ENCODE measurements at places on chromosomes 1 and 21.

- DNase-seq, result no peak
Observed at GRCh38 chr1:70220015-70220414, 1.2 kb upstream of the SRSF11 start.

DNA sequence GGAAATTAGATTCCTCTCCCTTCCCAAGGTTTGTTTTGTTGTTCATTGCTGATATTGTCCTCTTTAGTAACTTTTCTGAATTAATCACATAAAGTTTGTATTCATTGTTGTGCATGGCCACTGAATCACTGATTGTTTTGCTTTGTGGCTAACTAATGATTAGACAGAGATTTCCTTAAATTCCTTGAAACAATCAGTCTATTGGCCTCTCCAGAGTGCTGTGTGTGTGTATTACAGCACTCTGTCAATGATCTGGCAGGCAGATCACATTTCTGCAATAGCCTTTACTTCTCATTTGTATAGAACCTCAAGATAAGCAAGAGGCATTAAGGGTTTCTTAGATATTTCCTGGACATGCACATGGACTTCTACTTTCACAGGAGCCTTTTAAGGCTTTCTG lies 78.6 kb downstream of the DUSP10 start:
- no peak for DNase-seq

- DNase-seq, result no peak
Observed at GRCh38 chr1:110056285-110056683, 14.2 kb downstream of the ALX3 start.

DNA sequence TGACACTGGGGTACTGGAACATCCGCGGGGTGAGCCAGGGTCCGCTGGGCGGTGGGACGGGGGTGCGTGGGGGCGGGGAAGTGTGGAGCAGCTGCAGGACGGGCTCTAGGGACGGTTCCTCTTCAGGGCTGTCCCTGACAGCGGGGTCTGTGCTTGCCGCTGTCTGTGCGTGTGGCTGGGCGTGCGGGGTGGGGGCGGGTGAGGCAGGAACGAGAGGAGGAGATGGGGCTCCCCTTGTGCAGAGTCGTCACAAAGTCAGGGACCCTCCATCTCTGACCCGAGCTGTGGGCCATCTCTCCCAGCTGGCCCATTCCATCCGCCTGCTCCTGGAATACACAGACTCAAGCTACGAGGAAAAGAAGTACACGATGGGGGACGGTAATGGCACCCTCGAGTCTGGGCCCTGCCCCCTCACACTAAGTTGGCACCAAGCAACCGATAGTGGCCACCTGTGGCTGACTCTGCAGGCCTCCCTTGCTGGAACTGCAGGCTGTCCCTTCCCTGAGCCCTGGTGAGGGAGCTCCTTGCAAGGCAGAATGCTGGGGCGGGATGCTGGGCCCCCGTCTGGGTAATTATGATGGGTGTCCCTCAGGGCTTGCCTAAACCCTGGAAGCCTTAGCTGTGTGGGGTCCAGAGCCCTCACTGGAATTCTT lies 392 bp downstream of the GSTM2 start:
- DNase-seq, result no peak

GRCh38 chr1:55217226-55217986 lies 2.2 kb upstream of the USP24 start:
- peak; percentile 16 for DNase-seq

- peak; percentile 17 for DNase-seq
Observed at GRCh38 chr1:5847013-5847659, 145.1 kb downstream of the NPHP4 start.

DNA sequence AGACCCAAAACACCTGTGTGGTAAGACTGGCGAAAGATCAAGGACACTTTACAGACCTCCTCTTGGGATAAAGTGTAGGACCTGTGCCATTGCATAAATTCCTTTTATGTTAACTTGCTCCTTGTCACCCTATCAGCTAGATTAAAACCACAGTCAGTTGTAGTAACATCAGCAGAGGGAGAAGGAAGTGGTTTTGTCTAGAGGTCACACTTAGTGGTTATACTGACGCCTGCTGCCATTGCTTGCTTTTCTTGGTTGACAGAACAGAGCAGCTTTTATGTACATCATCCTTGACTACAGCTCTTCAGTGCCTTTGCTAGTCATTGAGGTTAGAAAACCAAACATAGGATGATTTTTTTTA lies 101.4 kb downstream of the PBX1 start:
- no peak for DNase-seq

- DNase-seq, result no peak
Observed at GRCh38 chr21:33099131-33099530, 29.2 kb downstream of the OLIG1 start.

- no peak for DNase-seq
Observed at GRCh38 chr1:43319766-43320165, 17.9 kb upstream of the MPL start.

DNA sequence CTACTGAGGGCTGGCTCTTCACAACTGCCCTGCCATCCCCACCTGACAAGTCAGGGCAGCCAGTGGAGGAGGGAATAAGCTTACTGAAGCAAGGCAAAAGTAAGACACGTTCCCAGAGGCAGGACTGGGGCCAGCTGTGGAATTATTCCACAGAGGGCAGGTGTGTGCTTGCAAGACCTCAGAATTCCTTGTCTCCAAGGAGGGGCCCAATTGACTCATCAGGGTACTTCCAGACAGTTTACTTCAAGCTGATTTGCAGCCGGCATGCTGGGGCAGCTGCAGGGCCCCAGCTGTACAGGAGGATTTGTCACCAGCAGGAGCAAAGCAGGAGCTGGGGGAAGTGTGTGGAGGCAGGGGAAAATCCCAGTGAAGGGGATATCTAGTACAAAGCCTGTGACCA lies 167.5 kb upstream of the CAMK1G start:
- DNase-seq, result peak; percentile 52

- DNase-seq, result peak; percentile 59
Observed at GRCh38 chr1:182601416-182601786, 2.8 kb downstream of the RGS16 start.

DNA sequence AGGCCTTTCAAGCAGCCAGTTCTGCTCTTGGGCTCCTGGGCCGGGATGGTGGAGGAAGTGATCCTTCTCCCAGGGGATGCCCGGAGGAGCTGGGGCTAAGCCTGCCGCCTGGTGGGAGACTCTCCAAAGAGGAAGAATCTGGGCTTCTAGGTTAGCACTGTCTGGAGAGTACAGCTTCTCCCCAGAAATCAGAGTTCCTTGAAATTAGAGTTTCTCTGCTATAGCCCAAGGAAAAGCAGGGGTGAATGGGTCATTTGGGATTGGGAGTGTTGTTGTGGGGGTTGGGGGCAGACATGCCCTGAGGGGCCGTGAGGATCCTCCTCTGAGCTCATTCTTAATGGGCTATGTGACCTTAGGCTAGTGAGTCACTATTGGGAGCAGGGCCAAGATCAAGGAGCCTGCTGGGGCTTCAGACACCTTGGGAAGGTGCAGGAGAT lies 6.5 kb downstream of the LGR6 start:
- DNase-seq, result peak; percentile 29

DNA sequence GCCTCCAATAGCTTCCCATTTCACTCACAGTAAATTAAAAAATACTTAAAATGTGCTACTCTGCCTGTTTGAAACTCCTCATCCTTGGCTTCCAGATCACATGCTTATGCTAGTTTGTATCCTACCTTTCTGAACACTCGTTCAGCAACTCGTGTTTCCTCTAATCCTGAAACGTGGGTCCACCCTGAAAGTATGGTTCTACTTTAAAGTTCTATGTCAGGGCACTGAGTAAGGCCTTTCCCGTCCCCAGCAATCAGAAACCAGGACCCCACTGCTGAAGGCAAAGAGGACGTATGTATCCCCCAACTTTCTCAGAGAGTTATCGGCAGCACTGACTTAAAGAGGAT lies 419 bp upstream of the TSEN15 start:
- no peak for DNase-seq

GRCh38 chr21:45269861-45270260 lies 17.8 kb downstream of the POFUT2 start:
- DNase-seq, result no peak

DNA sequence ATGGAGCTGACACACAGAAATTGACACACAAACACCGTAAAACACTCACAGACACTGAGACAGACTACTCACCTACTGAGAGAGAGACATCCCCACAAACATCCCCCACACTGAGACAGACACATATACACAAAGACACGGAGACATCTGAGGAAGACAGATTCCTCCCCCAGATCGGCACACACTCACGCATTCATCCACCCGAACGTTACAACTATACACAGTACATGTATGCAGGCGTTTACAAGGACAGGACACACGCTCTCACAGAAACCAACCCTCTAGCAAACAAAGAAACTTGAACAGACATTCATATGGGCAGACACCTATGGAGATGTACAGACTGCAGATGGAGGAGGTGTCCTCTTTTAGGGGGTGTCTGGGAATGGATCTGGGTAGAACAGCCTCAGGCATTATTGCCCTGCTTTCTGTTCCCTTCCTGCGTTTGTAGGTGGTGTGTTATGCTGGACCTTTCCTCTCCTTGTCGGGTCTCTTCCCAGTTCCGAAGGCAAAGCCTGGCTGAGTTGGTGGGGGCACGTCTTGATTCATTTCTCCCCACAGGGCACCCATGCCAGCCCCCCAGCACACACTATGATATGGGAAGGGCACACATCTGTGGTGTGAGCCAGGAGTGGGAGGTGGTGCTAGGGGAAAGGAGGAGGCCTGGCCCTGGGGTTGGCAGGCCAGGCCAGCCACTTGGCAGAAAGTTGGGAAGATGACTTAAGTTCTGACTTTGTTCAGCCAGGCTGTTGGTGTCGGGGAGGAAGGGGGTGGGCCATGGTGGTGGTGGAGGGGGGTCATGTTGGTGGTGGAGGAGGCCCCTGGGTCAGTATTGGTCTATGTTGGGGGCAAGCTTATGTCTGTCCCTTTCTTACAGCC lies 1.5 kb downstream of the KIRREL1 start:
- DNase-seq, result no peak

DNA sequence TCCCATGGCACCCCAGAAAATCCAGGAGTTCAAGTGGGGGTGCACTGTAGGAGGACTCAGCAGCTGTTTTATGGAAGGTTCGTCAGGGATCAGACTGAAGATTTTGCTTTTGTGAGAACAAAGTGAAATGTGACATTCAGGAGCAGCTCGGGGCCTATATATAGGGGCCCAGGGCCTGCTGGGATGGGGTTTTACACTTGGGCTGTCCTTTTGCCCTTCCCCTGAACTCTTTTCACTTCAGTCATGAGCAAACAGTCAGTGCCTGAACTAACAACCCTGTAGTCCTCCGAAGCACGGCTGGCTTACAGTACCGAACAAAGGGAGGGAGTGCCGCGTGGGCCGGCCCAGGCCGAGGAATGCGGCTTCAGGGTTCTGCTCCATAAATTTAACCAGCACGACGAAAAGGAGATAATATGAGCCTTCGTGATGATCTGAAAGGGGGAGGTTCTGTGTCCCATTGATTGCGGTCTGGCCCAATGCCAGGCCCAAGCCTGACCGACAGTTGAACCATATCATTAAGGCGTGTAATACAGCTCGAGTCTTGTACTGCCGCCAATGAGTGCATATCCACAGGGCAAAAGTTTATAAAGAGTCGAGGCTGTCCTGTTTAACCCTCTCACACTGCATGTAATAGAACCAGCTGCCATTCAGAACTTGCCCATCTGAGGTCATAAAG lies 139.9 kb downstream of the DHRS3 start:
- DNase-seq, result peak; percentile 99

- no peak for DNase-seq
Observed at GRCh38 chr1:152645146-152645545, 18.0 kb upstream of the LCE2D start.

DNA sequence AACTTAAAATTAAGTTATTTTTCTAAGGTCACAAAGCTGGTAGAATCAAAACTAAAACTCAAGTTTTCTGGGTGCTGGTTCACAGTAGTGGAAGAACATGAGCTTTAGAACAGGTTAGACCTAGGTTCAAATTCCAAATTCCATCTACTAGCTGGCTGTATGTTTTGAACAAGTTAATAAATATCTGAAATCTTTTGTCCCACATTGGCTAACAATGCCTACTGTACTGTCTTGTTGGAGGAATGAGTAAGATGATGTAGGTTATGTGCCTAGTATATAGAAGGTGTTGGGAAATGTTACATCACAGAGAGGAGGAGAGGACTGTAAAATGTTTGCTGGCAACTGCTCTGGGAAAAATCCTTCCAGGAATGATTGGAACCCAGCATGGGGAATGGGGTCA lies 14.0 kb upstream of the CD247 start:
- peak; percentile 86 for DNase-seq

DNA sequence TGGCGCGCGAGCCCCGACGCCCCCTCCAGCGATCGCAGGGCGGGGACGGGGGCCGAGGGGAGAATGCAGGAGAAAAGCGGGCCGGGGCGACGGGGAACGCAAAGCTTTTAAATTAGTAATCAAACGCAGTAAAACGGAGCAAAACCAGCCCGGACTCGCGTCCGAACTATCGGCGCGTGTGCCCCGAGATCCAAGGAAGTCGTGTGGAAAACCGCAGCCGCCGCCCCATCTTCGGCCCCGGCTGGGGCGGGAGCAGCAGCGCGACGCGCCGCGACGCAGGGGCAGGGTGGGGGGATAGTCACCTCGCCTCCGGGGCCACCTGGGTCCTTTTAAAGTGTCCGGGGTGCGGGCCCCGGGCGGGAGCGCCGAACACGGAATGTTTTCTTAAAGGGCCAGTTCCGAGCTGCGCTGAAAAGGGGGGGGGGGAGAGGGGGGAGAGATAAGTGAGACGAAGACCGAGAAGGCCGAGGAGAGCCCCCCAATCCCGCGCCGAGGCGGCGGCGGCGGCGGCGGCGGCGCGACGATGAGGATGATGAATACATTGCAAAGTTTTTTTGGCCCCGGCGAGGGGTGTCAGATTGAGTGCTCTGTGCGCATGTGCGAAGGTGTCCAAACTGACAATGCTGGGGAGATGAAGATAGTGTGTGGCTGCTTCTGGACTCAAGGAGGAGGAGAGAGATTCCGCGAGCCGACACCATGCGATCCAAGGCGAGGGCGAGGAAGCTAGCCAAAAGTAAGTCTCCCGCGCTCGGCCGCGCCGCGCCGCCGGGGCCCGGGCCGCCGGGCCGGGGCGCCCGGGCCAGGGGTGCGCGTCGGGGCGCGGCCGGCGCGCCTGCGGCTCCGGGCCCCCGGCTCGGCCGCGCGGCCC lies at the start of gene PRDM16:
TSS of gene PRDM16 (plus strand) at position 640 of the 868 bp plus-strand sequence. CDS start at position 697, 57 bp downstream.
- DNase-seq, result no peak

DNA sequence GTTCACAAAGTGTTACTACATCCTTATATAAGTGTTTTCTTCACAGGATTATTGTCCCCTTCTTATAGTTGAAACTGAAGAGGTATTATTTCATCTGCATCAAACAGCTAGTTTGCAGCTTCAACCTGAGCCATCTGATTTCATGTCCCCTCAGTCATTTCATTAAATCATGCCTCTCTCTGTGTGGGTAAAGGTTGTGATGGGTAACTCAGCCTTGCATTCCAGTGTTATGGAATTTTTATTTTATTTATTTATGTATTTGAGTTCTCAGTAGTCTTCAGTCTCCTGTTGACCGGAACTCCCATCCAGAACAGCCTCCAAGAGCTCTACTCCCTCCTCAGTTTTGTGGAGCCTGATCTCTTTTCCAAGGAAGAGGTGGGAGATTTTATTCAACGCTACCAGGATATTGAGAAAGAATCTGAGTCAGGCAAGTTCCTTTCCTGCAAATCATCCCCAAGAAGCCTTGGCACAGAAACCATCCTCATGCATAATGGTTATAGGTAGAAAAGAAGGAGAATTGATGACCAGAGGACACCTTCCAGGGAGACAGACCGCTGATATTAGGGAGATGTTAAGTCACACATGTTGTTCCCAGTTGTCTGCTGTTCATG lies 21.8 kb downstream of the CHD1L start:
- no peak for DNase-seq
